ENCODE measurements at places on chromosomes 12 and 14.

- DNase-seq, result no peak
Observed at GRCh38 chr12:26319511-26319910, 124.1 kb downstream of the SSPN start.

DNA sequence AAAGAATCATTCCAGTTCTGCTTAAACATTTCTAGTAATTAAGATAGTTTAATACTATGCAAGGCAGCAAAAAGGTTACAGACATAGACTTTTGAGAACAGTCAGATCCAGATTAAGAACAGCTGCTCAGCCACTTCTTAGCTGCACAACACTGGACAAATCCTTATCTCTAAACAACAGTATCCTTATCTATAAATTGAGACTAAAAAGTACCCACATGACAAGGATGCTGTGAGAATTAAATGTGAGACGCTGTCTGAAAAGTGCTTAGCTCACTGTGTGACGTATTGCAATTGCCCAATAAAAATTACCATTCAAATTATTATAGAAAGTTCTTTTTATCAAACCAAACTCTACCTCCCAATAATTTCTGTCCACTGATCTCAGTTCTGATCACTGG, 35.5 kb downstream of the BORCS5 start:
- DNase-seq, result no peak

GRCh38 chr12:29023436-29024076, 125.5 kb upstream of the FAR2 start:
- DNase-seq, result no peak

DNA sequence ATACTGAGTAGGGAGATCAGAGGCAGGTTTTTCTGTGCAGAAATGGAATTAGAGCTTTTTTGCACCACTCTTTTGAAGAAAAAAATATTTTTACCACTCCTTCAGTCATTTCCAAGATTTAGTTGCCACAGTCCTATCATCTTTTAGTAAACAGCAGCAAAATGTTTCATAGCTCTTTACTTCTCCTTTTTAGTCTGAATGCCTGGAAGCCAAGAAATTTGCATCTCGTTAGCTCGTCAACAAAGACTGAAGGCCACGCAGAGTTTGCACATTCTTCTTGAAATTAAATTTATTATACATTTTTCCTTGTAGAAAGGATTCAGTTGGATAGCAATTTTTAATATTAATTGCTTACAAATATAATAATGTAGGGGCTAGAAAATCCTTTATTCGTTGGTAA, 544.5 kb upstream of the ATP2B1 start:
- DNase-seq, result no peak

GRCh38 chr12:44889162-44889561, 13.0 kb upstream of the NELL2 start:
- no peak for DNase-seq

- DNase-seq, result no peak
Observed at GRCh38 chr14:32509632-32510187, 180.6 kb downstream of the AKAP6 start.

DNA sequence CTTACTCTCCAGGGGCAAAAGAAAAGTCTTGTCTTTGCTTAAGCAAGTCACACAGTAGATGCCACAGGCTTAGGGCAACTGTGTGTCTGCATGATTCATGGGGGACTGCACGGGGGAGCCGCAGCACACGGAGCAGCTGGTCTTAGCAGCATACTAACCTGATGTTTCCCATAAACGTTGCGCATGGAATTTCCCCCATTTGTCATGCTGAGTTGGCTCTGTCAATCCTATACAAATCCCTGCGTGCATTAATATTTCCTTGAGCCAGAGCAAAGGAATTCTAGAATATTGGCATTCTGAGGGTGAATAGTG, 71.2 kb downstream of the SAMD4A start:
- DNase-seq, result no peak

DNA sequence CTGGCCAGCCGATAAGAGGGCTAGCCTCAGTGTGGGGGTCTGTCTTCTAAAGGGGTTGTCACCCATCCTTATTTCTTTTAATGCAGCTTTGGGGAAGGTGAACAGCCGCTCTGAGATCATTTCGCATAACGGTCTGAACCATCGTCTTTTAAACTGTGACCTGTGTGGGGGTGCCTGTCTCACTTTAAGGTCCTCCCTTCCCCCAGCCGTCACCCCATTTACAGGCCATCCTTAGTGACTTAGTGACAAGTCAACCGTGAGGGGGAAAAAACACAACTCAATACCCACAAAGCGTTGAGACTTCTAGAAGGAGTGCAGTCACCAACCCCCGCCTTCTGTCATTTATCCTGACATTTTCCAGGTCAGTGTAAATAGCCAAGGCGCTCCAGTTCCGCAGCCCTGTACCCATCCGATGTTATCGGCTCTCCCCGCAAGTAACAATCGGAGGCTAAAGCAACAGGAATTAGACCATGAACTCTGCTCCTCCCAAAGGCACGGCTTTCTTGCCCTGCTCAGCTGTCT, 505 bp upstream of the DENND5B start:
- DNase-seq, result no peak

DNA sequence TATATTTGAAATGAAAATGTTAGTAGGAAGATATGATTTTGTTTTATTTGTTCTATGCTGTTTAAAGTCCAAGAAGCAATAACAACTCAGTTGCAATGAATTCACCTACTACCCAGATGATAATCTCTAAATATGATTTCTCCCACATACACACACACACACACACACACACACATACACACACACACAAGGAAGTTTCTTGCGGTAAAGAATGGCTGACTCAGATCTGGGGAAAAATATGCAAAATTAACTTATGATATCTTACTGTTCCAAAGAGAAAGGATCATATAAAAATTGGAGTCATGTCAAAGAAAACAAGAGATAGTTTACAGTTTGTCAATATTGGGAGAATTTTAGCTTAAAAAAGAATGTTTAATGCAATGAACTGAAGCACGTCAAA, 456.7 kb downstream of the SLC16A7 start:
- no peak for DNase-seq

GRCh38 chr12:115660211-115660805, 617.2 kb downstream of the MED13L start:
- no peak for DNase-seq

DNA sequence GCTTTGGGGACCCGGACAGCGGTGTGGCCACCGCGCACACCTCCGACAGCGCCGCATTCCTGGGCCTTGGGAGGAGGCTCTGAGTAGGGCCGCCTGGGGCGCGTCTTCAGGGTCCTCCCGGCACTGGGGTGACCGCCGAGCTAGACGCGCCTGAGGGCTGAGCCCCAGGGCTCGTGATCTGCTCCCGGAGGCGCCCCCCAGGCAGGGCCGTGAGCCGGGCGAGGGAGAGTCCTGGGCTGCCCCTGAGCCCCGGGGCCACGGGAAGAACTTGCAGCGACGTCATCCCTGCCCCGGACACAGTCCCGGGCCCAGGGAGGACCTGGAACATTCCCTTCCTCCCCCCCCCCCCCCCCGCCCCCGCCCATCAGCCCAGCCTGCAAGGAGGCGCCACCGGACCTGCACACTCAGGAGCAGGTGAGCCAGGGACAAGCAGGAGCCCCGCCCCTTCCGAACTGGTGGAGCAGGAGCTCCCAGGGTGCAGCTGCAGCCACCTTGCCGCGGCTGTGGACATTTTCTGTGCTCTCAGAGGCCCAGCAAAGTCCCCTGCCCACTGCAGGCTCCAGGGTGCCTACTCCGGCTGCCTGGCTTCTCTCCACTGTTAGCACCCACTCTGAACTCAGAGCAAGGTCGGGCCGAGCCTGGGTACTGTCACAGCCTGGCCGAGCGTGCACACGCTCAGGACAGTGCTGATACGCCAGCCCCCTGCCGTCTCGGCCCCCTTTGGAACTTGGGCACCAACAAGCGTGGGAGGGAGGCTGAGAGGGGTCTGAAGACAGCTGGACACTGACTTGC, 50.7 kb downstream of the A2M start:
- peak; percentile 43 for DNase-seq

GRCh38 chr14:47961634-47962033, 286.2 kb upstream of the MDGA2 start:
- no peak for DNase-seq

DNA sequence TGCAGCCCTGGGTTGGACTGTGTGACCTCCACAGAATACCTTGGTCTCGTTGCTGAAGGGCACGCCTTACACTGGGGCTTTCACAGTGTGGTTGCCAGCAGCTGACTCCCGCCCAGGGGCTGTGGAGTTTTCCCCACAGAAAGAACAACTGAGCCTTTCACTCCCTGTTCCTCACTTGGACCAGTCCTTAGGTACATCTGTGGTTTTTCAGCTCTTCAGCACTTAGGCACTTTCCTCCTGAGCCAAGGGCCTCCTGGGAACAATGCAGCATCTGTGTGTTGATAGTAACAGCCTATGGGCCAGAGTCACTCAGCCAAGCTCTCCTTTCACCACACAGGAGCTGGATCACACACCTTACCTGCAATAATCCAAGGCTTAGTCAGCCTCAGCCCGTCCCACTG, 25.0 kb downstream of the ERP27 start:
- no peak for DNase-seq

DNA sequence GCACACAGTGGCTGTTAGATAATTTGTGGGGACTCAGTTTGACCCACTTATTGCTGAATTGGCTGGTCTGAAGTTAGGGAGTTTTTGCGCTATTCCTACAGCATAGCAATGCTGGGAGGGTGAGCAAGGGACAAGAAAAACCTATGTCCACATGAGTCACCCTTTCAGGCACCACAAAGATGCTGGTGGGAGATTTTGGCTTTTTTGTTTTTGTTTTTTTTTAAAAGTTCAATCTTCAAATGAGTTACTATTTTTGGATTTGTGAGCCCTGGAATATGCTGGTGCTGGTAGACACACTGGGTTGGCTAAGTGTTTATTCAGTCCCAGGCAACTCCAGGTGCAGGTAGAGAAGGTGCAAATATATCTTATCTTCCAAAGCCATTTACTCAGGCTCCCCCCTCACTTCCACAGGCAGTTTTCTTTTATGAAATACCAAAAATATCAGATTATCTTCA, 143.4 kb downstream of the BTG1 start:
- no peak for DNase-seq

DNA sequence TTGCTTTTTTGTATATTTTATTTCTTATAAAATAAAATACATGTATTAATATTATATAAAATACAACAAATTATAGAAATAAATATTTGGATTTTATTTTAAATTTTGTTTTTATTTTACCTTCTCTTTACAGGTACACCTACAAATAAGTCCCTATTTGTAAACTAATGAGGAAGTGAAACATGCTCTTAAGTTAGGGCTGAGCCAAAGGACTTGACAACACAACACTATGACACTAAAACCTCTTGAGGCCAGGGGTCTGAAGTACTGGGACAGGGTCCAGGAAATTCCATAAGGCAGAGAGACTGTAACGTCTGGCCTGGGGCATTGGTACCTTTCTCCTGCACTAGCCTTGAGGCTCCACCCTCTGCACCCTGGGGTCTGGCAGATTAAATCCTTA, 293.2 kb downstream of the FOXN3 start:
- no peak for DNase-seq

- DNase-seq, result no peak
Observed at GRCh38 chr12:83077041-83077440, 390.3 kb downstream of the TMTC2 start.

GRCh38 chr14:32427726-32428528, 98.8 kb downstream of the AKAP6 start:
- no peak for DNase-seq

GRCh38 chr14:76282581-76282980, 93.4 kb upstream of the ESRRB start:
- no peak for DNase-seq

DNA sequence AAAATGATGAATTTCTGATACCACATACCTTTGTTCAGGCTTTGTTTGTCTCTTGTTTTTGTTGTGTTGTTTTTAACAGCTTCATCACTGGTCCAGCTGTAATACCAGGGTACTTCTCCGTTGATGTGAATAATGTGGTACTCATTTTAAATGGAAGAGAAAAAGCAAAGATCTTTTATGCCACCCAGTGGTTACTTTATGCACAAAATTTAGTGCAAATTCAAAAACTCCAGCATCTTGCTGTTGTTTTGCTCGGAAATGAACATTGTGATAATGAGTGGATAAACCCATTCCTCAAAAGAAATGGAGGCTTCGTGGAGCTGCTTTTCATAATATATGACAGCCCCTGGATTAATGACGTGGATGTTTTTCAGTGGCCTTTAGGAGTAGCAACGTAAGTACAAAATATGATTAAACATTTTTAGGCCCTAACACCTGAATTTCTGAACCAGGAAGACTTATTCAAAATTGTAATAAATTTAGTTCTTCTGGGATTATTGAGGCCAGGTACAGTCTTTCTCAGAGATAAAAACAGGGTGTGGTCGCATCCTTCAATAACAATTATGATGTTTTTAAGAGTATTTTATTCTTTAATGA, 22.4 kb downstream of the RXYLT1 start:
- peak; percentile 52 for DNase-seq

- DNase-seq, result no peak
Observed at GRCh38 chr12:119423285-119423684, 88.8 kb downstream of the CCDC60 start.

DNA sequence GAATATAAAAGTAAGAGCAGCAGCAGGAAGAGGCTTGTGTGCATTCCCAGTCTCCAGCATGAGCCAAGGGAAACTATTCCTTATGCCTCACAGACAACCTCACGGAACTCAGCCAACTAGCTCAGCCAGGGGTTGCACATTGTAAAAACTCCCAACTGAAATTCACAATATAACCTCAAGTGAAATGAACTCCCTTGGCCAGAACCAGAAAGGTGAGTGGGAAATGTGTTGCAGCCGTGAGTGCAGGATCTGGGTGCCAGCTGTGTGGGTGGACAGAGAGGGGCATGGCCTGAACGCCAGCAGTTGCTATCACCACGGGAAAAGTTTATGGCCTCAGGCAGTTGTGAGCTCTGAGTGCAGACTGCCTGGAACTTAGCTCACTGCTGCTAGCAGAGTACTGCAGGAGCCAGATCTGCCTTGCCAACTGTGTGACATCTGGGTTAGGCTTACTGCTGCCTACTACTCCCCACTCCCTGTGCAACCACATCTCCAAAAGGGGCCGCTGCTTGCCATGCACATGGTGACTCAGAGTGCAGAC, 2.3 kb upstream of the CLEC1A start:
- DNase-seq, result no peak

DNA sequence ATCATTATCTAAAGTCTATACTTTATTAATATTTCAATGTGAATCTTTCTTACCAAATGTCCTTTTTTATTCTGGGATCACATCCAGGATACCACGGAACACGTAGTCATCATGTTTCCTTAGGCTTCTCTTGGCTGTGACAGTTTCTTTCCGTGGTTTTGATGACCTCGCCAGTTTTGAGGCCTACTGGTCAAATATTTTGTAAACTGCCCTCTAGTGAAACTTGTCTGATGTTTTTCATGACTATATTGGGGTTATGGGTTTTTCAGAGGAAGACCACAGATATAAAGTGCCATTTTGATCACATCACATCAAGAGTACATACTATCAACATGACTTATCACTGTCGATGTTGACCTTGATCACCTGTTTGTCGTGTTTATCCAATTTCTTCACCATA, 14.1 kb upstream of the SERPINA6 start:
- no peak for DNase-seq

GRCh38 chr12:97375310-97375709, 87.3 kb upstream of the RMST start:
- DNase-seq, result no peak

- DNase-seq, result no peak
Observed at GRCh38 chr14:92998946-92999345, 76.0 kb downstream of the CHGA start.

All from left renal pelvis (tissue), 4 donors.